ENCODE measurements at places on chromosomes 2 and 18.

DNA sequence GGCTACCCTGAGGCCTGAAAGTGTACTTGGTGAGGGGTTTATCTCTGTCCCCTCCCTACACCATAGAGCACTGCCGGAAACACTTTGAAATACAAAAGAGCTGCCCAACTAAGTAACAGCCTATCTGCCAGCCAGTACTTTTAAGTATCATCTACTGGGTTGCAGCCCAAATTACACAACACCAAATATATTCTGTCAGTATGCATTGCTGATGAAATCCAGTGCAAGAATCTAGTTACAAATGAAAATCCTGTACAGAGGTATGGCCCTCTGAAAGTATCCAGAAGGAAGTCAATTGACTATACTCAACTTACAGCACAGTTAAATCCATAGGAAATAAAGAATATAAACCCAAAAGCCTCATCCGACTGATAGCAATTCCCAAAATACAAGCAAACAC is 280.8 kb downstream of the CCDC85A start:
- DNase-seq: no peak

DNA sequence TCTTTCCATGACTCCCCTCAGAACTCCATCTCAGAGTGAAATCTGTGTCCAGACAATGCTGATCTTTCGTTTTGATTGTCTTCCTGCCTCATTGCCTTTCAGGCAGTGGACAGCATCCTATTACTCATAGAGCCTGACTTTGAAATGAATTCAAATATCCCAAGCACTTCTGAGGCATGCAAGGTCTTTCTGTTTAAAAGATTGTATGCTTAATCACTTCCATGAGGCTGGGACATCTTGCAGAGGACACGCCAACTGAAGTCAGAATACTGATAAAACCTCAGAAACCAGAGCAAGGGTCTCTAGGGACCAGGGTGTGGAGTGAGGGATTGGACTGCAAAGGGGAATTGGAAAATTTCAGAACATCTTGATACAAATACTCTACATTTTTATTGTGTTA is 836.5 kb upstream of the ID2 start:
- DNase-seq: no peak

GRCh38 chr2:32688541-32688940 is 60.7 kb downstream of the TTC27 start:
- DNase-seq: no peak

DNA sequence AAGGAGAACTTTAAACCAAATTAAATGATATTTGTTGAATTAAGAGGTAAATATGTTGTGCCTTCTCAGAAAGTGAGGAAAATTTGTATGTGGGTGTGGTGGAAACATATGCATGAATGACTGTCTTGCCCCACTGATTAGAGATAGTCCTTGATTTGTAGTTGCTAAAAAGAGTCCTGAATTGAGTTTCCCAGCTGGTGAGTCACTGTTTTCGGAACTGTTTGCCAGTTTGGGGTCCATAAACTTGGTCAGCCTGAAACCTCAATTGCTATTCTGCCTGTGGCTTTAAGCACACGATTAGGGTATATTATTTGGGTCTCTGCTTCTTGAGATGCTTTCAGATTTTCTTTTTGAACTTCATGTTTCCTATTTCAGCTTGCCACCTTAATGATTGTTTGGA is 53.3 kb downstream of the PIKFYVE start:
- no peak for DNase-seq

- no peak for DNase-seq
Measured at GRCh38 chr2:187482796-187483195, 34.7 kb upstream of the CALCRL start.

DNA sequence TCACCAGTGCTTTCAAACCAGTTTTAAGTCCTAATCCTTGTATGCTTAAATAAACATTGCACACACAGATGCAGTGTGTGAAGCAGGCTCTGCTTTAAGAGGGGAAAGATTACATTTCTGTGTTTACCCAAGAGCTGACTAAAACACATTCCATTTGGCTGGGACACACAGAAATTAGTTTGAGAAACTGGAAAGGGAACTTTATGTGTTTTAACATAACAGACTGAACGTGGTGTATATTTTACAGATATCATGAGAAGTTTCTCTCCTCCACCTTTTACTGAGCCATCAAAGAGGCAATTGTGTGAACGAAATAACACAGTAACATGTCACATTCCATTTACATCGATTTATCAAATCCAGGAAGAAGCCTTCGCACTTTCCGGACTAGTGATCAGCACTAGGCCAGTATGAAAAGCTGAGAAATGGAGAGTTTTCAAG is 121.8 kb downstream of the MAIP1 start:
- DNase-seq: peak; percentile 35

DNA sequence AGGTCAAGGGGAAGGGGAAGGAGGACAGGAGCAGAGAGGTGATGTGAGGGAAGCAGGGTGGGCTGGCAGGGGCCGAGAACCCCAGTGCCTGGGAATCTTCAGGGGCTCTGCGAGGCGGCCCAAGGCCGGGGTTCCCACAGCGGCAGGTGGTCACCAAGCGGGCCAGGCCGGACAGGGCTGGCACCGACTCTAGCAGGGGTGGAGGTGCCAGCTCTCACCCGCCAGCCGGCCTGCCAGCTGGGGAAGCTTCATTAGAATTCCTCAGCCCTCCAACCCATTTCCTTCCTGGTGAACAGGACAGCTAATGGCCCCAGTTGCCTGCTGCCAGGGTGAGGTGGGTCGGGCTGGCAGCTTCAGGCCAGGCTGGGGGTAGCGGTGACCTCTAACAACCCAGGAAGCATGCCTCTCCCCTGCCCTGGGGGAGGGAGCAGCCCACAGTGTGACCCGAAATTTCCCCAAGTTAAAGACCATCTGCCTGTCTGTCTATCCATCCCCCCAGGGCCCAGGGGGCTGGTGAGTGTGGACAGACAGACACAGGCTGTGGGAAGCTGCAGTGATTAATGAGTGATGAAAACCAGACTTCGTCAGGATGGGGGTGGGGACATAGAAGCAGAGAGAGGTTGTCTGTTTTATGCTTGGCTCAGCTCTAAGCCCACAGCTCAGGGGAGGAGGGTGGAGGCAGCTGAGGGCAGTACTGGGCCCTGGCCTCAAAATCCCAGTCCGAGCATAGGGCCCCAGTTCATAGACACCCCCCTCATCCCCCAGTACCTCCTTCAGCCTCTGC is 144.1 kb downstream of the ZFP36L2 start:
- DNase-seq: no peak

GRCh38 chr2:147368306-147368705 is 476.5 kb upstream of the ACVR2A start:
- no peak for DNase-seq

DNA sequence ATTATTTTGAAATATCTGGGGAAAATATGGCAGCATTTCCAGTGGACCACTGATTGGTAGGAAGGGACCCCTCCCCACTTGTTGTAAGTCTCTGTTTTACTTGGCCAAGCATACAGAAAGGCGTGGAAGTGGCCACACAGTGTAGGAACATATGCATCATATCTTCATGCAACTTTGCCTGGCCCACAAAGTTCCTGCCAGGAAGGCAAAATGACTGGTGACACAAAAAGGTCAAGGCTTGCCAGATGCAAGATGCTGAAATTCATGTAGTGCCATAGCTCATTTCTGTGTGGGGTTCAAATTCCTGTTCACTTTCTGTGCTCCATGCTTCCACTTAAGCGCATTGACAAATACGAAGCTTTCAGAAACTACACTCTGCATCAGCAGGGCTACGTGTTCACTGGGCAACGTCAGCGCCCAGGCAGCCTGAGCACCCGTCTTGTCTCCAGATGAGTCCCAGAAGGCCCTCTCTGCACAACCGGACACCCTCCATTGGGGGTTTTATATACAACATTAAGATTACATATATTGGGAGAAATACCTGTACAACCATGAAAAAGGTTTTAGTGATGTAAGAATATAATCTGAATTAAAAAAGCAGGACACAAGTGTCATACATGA is 3.6 kb downstream of the DYNC2LI1 start:
- no peak for DNase-seq
